Activated CD4-positive, CD25-positive, alpha-beta regulatory T cell (primary cell): ENCODE measurements at places on chromosomes 16 and 17.

DNA sequence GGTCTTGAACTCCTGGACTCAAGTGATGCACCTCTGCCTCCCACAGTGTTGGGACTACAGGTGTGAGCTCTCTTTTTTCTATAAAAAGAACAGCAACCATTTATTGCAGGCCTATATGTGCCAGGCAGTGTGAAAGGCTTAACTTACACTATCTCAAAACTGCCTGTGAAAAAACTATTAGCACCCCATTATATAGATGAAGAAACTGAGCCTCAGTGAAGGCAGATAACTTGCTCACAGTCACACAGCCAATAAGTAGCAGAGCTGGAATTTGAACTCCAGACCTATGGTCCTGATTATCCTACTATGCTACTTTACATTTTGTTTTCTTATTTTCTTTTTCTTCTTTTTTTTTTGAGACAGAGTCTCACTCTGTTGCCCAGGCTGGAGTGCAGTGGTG lies 15.1 kb downstream of the NDE1 start:
- no peak for DNase-seq

- DNase-seq: no peak
These were observed 1.5 kb upstream of the SOX8 start for GRCh38 chr16:979859-980594.

DNA sequence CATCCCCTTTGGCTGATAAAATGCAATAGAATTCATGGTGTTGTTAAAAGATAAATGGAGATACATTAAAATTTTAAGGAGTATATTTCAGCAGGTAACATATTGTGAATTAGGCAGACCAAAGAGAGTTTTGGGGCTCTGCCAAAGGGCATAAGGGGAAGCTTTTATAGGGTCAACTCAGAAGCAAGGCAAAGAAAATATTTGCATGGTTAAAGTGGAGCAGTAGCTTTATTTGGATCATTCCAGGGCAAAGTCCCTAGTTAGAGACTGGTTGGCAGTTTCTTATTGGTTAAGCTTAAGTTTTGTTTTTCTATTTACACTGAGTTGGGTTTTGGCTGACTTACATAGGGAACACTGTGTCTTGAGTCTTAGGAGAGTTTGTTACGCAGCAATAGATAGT lies 75.1 kb upstream of the CA10 start:
- no peak for DNase-seq

- no peak for DNase-seq
These were observed 3.9 kb upstream of the SRCAP start for GRCh38 chr16:30694926-30695693.

GRCh38 chr16:10196999-10197398 lies 14.8 kb upstream of the GRIN2A start:
- DNase-seq: no peak

DNA sequence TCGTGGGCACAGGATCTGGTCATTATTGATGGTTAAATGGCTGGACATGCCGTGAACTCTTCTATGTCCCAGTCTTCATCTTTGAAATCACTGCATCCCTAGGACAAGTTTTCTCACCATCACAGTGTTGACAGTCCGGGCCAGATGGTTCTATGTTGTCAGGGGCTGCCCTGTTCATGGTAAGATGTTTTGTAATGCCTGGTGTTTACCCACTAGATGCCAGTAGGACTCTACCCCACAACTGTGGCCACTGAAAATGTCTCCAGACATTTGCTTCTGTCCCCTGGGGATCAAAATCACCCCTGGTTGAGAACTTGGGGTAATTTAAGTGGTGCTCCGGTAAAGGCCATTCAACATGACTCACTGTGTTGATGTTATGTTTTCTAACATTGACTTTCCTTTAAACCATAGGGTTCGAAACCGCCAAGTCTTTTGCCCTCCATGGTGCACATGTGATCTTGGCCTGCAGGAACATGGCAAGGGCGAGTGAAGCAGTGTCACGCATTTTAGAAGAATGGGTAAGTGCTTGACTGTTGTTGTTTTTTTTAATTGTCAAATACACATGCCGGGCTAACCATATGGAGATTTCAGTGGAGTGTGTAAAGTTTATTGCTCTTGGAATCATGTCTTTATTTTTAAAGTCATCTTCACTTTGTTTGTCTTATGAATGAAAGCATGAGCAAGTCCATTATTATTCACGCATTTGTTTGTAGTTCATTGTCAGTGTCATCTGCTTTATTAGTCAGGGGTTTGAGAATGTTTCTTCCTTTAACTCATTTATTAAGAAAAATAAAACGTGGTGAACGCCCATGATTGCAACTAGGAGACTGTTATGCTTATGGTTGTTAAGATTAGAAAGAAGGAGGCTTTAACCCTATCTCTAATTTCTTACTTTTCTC lies 64.6 kb downstream of the WWOX start:
- DNase-seq: no peak

DNA sequence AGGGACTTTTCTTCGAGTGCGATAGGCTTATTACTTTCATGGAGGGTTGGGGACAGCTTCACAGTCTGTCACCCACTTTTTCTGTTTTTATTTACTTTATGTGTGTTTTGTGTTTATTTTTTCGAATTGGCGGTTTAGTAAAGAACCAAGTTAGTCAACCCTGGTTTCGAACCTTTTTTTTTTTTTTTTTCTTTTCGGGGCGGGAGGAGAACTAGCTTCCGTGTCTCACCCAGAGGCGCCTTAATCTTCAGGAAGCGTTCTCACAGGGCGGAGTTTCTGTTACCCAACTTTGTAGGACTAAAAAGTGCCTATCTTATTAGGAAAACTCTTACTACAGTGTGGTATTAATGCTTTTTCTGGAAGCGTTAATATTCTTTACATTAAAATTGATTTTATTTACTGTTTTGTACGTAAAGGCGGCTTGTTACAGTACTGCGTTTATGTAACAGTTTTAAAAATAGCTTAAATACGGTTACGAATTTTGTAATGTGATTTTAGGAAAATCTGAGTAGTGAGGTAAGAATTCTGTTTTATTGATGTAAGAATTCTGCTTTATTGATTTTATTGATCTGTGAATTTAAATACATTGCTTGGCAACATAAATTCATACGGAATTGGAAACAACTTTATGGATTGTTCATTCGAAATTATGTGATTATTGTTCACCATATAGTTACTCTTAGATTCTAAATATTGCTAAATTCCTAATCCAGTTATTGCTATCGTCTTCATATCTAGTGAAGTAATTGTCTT lies 885 bp downstream of the ZNF207 start:
- no peak for DNase-seq
